Natural killer cell treated with Interleukin-12 subunit alpha and Interleukin-12 subunit beta and Interleukin-15 and Interleukin-18, amount 100 ng/mL, for 72 hours (primary cell): ENCODE measurements at places on chromosomes 12 and 14.

DNA sequence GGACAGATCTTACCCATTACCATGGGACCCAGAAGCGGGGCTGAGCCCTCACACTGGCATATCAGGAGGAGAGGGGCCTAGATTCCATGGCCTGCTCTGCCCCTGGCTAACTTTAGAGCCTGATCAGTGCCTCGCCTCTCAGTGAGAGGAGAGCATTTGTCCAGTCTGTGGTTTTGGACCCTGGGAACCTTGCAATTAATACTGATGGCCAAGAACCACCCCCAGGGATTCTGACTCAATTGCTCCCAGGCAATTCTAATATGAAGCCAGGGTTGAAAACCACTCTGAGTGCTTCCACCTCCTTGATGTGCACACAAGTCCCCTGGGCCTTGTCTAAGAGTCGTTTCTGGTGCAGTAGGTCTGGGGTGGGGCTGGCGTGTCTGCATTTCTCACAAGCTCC, 67.7 kb downstream of the CALM1 start:
- H3K27me3 ChIP-seq: peaks cover 12% of the 10 kb centered on the region
- DNase-seq: no peak
- no peaks in the 10 kb centered on the region for H3K36me3 ChIP-seq
- H3K4me3 ChIP-seq: no peak overlapping the region

GRCh38 chr14:50762931-50763300, 68.0 kb downstream of the NIN start:
- H3K4me1 ChIP-seq: no peaks in the 10 kb centered on the region
- H3K27ac ChIP-seq: no peak overlapping the region
- DNase-seq: no peak
- H3K36me3 ChIP-seq: peaks cover 45% of the 10 kb centered on the region

DNA sequence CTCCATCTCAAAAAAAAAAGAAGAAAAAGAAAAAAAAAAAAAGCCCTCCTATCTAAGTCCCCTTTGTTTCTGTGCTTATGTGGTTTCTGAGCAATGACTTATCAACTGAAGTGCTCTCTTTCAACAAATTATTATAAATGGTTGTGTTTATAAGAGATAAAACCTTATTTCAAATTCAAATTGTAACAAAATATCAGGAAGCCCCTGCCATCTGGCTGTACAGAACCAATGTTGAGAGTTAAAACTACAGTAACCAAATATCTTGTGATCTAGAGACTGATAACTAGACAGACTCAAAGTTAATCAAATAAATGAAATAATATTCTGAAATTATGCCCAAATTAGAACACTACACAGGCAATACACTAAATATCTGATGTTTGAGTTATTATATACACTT, 143.0 kb upstream of the CPNE8 start:
- H3K27me3 ChIP-seq: no peaks in the 10 kb centered on the region
- no peaks in the 10 kb centered on the region for H3K4me1 ChIP-seq
- H3K27ac ChIP-seq: no peak overlapping the region
- H3K4me3 ChIP-seq: no peak overlapping the region
- no peaks in the 10 kb centered on the region for H3K36me3 ChIP-seq
- DNase-seq: no peak

- no peaks in the 10 kb centered on the region for H3K27me3 ChIP-seq
- no peaks in the 10 kb centered on the region for H3K36me3 ChIP-seq
- H3K4me1 ChIP-seq: no peaks in the 10 kb centered on the region
- no peak overlapping the region for H3K4me3 ChIP-seq
Observed at GRCh38 chr12:110252716-110253115, 28.3 kb upstream of the ATP2A2 start.

DNA sequence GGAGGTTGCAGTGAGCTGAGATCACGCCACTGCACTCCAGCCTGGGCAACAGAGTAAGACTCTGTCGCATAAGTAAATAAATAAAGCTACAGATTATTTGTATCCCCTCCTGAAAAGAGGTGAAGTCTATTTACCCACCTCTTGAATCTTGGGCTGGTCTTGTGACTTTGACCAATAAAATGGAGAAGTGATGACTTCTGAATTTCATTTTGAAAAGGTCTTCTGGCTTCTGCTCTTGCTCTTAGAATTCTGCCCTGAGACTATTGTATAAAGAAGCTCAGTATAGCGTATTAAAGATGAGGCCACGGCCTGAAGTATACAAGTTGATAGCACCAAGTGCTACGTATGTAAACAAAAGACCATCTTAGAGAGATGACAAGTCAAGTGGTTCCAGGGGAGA, 88.3 kb upstream of the AMN1 start:
- no peak overlapping the region for H3K4me3 ChIP-seq
- peaks cover 7% of the 10 kb centered on the region for H3K4me1 ChIP-seq
- H3K27ac ChIP-seq: no peak overlapping the region
- no peaks in the 10 kb centered on the region for H3K27me3 ChIP-seq
- H3K36me3 ChIP-seq: no peaks in the 10 kb centered on the region
- no peak for DNase-seq

GRCh38 chr12:41053046-41053445, 135.1 kb upstream of the PDZRN4 start:
- H3K4me3 ChIP-seq: no peak overlapping the region
- DNase-seq: no peak
- H3K27ac ChIP-seq: no peak overlapping the region
- H3K4me1 ChIP-seq: no peaks in the 10 kb centered on the region
